Activated T-cell treated with anti-CD3 and anti-CD28 coated beads, Interleukin-2, amount 50 U/mL, for 72 hours (primary cell): ENCODE measurements at places on chromosomes 7 and 10.
A peak's percentile ranks its signal among the peaks of the same experiment; 100 is the strongest.

GRCh38 chr10:44935201-44935965 is 24.2 kb upstream of the RASSF4 start:
- peaks cover 6% of the 10 kb centered on the region for H3K4me1 ChIP-seq
- no peaks in the 10 kb centered on the region for H3K36me3 ChIP-seq
- H3K4me3 ChIP-seq, result no peak overlapping the region
- no peak overlapping the region for H3K27ac ChIP-seq
- H3K27me3 ChIP-seq, result no peaks in the 10 kb centered on the region

- no peaks in the 10 kb centered on the region for H3K36me3 ChIP-seq
- H3K4me3 ChIP-seq, result peak within 1 kb of the TSS; percentile 77
- H3K4me1 ChIP-seq, result peaks cover 25% of the 10 kb centered on the region
- no peak for DNase-seq
- peak within 1 kb of the TSS; percentile 73 for H3K27ac ChIP-seq
- no peaks in the 10 kb centered on the region for H3K27me3 ChIP-seq
Measured at GRCh38 chr10:89391907-89392756, at the start of gene IFIT1. Gene IFIT1 (plus strand): TSS chr10:89392623. CDS start chr10:89392713, 90 bp downstream.

DNA sequence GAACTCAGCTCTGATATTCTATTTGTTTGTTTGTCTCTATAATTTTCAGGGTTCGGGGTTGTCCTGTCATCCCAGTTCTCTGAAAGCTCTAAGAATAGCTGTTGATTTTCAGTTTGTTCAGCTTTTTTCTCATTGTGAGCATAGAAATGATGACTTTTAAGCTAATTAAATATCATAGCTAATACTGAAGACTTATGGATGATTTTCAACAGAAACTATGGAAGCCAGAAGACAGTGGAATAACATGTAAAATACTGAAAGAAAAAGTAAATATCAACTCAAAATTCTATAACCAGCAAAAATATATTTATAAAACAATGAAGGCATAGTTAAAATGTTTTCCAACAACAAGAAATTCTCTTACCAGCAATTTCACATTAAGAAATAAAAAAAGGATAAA is 96.4 kb upstream of the ETV1 start:
- no peak for DNase-seq
- no peak overlapping the region for H3K27ac ChIP-seq
- no peaks in the 10 kb centered on the region for H3K27me3 ChIP-seq
- H3K4me3 ChIP-seq, result no peak overlapping the region
- H3K36me3 ChIP-seq, result peaks cover 4% of the 10 kb centered on the region
- H3K4me1 ChIP-seq, result no peaks in the 10 kb centered on the region

DNA sequence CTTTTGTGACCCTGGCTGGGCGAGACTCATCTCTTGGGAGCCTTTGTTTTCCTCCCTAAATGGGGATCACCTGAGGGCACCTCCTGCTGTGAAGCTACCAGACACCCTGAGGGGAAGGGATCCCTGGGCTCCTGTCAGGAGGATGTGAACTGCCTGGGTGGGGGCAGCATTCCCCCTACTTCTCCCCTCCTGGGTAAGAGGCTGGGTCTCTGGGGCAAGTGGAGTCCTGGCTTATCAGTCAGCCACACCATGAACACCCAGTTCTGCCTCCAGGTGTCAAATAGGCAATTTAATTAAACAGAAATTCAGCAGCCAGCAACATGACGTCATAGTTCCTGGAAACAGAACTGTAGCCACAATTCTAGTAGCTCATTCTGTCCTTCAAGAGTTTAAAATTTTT is 97.7 kb upstream of the RET start:
- no peaks in the 10 kb centered on the region for H3K27me3 ChIP-seq
- no peak overlapping the region for H3K4me3 ChIP-seq
- H3K4me1 ChIP-seq, result no peaks in the 10 kb centered on the region

GRCh38 chr7:27101171-27101956 is 1.1 kb downstream of the HOXA2 start:
- peaks cover 86% of the 10 kb centered on the region for H3K27me3 ChIP-seq
- H3K36me3 ChIP-seq, result peaks cover 1% of the 10 kb centered on the region
- H3K4me1 ChIP-seq, result peaks cover 46% of the 10 kb centered on the region
- DNase-seq, result no peak

DNA sequence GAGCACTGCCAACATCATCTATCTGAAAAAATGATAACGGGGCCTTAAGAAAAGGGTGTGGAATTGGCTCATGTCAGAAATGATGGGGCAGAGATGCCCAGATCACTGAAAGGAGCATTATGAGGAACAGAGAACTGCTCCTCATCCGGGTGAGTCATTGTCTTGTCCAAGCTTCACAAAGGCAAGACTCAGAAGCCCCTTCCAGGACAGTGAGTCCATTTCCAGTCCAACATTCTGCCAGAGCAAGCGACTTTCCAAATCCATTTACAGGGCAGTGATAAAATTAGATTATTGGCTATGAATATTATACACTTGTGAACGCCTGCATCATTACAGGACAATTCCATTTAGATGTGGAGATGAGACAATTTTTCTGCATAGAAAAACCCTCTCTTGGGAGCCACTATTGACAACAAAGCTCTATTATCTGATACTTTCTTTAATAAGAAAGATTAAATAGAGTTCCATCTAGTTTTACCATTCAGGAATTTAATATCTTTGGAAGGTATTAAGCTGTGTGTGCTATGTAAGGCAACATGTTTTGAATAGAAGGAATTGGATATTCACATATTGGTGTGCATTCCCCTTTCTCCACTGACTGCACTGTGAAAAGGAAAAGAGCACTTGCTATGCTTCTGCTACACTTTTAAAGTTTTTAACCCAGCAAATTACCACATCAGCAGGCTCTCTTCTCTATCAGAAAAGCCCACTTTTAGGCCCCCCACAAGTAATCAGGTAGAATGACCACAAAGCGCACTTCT is 159.6 kb downstream of the NRP1 start:
- peaks cover 10% of the 10 kb centered on the region for H3K4me1 ChIP-seq
- no peak for DNase-seq
- peaks cover 28% of the 10 kb centered on the region for H3K27me3 ChIP-seq

- H3K36me3 ChIP-seq, result peaks cover 2% of the 10 kb centered on the region
- no peak overlapping the region for H3K27ac ChIP-seq
- H3K4me1 ChIP-seq, result no peaks in the 10 kb centered on the region
- DNase-seq, result no peak
- no peaks in the 10 kb centered on the region for H3K27me3 ChIP-seq
Measured at GRCh38 chr10:97000487-97001182, 168.5 kb downstream of the LCOR start.

DNA sequence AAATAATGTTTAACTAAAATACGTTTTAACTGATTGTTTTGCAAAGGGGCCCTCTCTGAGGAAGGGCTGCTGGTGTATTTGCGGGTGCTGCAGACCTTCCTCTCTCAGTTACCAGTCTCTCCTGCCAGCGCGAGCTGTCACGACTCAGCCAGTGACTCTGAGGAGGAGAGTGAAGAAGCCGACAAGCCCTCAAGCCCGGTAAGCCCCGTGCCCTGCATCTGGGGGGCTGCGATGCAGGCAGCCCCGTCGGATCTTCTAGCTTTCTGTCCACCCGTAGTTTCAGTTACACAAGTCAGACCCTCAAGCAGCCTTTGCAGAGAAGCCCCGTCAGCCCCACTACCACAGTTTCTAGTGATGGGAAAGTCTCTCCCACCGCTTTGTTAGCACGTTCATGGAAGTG is 45.1 kb downstream of the UBE3C start:
- no peaks in the 10 kb centered on the region for H3K4me1 ChIP-seq
- H3K4me3 ChIP-seq, result no peak overlapping the region
- no peaks in the 10 kb centered on the region for H3K27me3 ChIP-seq
- DNase-seq, result no peak

GRCh38 chr10:103433858-103434257 is 18.3 kb downstream of the CALHM2 start:
- H3K4me3 ChIP-seq, result no peak overlapping the region
- DNase-seq, result no peak
- H3K4me1 ChIP-seq, result peaks cover 16% of the 10 kb centered on the region
- H3K36me3 ChIP-seq, result peaks cover 28% of the 10 kb centered on the region

DNA sequence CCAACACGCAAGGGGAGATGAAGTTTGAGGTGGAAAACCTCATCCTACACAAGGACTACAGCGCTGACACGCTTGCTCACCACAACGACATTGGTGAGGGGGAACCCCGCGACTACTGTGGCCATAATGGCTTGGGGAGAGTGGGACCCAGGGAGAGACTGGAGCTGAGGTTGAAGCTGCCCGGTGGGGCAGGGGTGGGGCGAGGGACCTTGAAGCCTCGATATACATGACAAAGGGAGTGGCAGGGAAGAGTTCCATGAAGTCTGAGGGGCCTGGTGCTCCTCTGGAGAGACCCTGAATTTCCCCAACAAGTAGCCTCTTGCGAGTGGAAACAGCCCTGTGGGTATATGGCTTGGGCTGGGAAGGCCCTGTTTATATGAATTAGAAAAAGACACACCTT is 3.1 kb downstream of the PLAU start:
- peaks cover 27% of the 10 kb centered on the region for H3K4me1 ChIP-seq
- peaks cover 53% of the 10 kb centered on the region for H3K27me3 ChIP-seq
- H3K36me3 ChIP-seq, result peaks cover 8% of the 10 kb centered on the region
- no peak overlapping the region for H3K27ac ChIP-seq

- DNase-seq, result no peak
- no peaks in the 10 kb centered on the region for H3K4me1 ChIP-seq
- peaks cover 14% of the 10 kb centered on the region for H3K27me3 ChIP-seq
Measured at GRCh38 chr10:78616125-78616695, 452.6 kb upstream of the ZMIZ1 start.

GRCh38 chr7:33307205-33307604 is 177.8 kb downstream of the BBS9 start:
- H3K36me3 ChIP-seq, result peaks cover 5% of the 10 kb centered on the region
- no peak overlapping the region for H3K4me3 ChIP-seq
- no peaks in the 10 kb centered on the region for H3K4me1 ChIP-seq

- no peak overlapping the region for H3K4me3 ChIP-seq
- DNase-seq, result no peak
- no peaks in the 10 kb centered on the region for H3K36me3 ChIP-seq
- no peak overlapping the region for H3K27ac ChIP-seq
Measured at GRCh38 chr10:58588673-58589265, 76.1 kb downstream of the BICC1 start.

- peak overlapping the region; percentile 89 for H3K27ac ChIP-seq
- peaks cover 4% of the 10 kb centered on the region for H3K27me3 ChIP-seq
- H3K36me3 ChIP-seq, result peaks cover 5% of the 10 kb centered on the region
- no peak for DNase-seq
- H3K4me1 ChIP-seq, result peaks cover 50% of the 10 kb centered on the region
- peak overlapping the region; percentile 84 for H3K4me3 ChIP-seq
Measured at GRCh38 chr10:98134117-98134430, 383 bp upstream of the R3HCC1L start.

DNA sequence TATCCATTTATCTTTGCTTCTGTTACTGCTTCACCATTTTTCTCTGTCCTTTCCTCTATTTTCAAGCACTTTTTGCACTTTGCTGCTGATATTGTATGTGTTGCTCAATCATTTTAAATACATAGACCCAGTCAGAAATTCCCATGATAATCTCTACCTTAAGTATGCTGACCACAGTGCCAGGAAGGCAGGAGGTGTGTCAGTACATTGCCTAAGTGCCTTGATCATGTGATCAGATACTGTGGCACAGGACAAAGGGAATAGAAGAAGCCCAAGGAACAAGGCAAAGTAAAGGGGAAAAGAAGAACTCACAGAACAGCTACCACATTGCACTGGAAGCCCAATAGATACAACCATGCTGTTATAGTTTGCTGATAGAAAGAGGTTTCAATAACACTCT is 53.7 kb upstream of the CD36 start:
- no peaks in the 10 kb centered on the region for H3K4me1 ChIP-seq
- no peak for DNase-seq
- no peaks in the 10 kb centered on the region for H3K27me3 ChIP-seq
- H3K4me3 ChIP-seq, result no peak overlapping the region
- no peaks in the 10 kb centered on the region for H3K36me3 ChIP-seq
- H3K27ac ChIP-seq, result no peak overlapping the region

DNA sequence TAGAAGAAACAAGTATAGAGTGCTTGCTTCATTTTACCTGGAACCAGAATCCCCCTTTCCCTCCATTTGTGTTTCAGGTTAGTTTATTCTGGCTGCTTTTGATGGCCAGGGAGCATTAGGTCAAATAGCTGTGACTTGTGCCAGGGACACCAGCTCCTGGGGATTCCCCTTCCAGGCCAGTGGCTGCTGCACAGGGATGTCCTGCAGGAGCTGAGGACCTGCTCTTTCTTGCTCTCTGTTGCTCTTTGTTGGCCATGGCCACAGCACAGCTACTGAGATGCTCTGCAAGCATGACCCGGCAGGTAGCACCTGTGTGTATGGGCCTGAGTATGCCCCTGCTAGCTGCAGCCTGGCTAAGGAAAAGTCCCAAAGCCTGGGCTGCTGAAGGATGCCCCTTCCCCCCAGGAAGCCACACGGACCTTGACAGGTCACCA is 208.9 kb downstream of the EBF3 start:
- DNase-seq, result no peak
- no peaks in the 10 kb centered on the region for H3K27me3 ChIP-seq
- H3K4me3 ChIP-seq, result no peak overlapping the region
- peaks cover 22% of the 10 kb centered on the region for H3K36me3 ChIP-seq

GRCh38 chr10:127470911-127471310 is 78.2 kb upstream of the NPS start:
- DNase-seq, result no peak
- H3K27me3 ChIP-seq, result peaks cover 16% of the 10 kb centered on the region
- no peak overlapping the region for H3K27ac ChIP-seq
- no peaks in the 10 kb centered on the region for H3K36me3 ChIP-seq

- H3K4me1 ChIP-seq, result no peaks in the 10 kb centered on the region
- H3K4me3 ChIP-seq, result no peak overlapping the region
- H3K27me3 ChIP-seq, result no peaks in the 10 kb centered on the region
- H3K27ac ChIP-seq, result peak overlapping the region; percentile 44
- no peak for DNase-seq
Measured at GRCh38 chr7:153224890-153225289, 465.3 kb downstream of the ACTR3B start.

DNA sequence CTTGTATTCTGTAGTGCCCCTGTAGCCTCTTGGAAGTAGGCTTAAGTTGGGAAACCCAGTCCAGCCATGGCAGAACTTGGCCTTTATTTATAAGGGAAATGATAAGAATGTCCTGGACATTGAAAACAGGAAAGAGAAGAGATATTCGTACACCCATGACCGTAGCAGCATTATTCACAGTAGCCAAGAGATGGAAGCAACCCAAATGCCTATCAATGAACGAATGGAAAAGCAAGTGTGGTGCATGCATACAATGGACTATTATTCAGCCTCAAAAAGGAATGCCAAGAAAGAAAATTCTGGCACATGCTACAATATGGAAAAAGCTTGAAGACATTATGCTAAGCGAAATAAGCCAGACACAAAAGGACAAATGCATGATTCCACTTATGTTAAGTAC is 315.3 kb downstream of the CXCL12 start:
- H3K4me3 ChIP-seq, result no peak overlapping the region
- no peak overlapping the region for H3K27ac ChIP-seq

GRCh38 chr7:5375925-5376324 is 47.7 kb downstream of the TNRC18 start:
- H3K36me3 ChIP-seq, result no peaks in the 10 kb centered on the region
- H3K4me1 ChIP-seq, result no peaks in the 10 kb centered on the region
- no peak overlapping the region for H3K27ac ChIP-seq
- no peak overlapping the region for H3K4me3 ChIP-seq

DNA sequence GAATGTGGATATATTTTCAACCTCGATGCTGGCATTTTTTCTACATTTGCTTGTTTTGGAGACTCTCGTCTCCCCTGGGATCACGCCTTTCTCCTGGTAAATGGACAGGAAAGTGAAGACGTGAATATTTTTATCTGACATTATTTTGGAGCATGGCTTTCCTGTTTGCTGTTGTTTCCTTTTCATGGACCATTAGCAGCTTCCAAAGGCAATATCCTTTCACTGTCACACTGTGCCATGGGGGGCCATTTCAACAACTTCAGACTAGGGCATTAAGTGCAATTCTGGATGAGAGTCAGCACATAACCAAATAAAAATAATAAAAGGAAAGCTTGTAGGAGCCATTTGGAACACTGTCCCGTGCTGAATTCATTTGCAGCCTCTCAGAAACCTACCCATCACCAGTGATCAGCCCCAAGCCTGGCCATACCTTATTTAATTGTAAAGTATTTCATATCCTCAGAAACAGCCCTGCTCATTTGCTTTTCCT is 75.9 kb upstream of the NEUROD6 start:
- no peak overlapping the region for H3K4me3 ChIP-seq
- no peaks in the 10 kb centered on the region for H3K4me1 ChIP-seq
